ENCODE measurements at places on chromosomes 3 and 15.
A peak's percentile ranks its signal among the peaks of the same experiment; 100 is the strongest.

GRCh38 chr15:49675041-49675440, 54.2 kb downstream of the DTWD1 start:
- no peak for DNase-seq

- no peak for DNase-seq
These were observed 69.5 kb upstream of the SNTN start for GRCh38 chr3:63582943-63583500.

GRCh38 chr3:60757724-60758123, 493.5 kb downstream of the FHIT start:
- DNase-seq: no peak

DNA sequence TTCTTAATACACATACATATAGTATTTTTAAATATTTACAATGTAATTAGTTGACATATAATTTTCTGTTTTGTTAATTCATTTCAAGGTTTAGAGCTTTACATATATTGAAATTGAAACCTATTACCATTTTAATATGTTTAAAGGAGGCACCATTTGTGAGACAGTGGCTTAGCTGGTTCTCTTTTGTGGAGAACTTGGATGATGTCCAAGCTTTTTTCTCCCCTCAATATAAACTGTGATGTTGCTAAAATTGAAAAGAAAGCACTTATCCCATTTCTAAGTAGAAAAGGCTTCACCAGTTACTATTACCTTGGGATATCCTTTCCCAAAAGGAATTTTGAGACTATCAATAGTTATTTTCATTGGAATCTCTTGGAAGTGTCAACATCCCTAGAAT, 707.2 kb downstream of the NTRK3 start:
- no peak for DNase-seq

GRCh38 chr15:51971032-51971374, 575 bp downstream of the LEO1 start:
- DNase-seq: no peak

- DNase-seq: no peak
These were observed 286.4 kb downstream of the UBE2E2 start for GRCh38 chr3:23489300-23490158.

GRCh38 chr15:90547540-90547939, 17.8 kb downstream of the CRTC3 start:
- DNase-seq: no peak

DNA sequence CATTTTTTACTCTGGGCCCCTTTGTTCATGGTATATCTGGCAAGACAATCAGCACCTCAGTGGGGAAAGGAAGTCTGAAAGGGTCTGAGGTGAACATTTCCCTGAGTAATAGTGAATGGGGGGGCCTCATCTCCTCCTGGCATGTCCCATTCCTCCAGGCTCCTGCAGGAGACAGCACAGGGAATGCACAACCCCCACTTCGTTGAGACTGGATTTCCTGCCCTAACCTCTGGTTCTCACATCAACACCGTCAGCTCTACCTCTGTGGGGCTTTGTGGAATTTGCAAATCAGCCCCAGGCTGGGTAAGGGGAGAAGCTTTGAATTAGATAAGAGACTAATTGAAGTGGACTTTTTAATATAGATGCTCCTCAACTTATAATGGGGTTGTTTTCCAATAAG, 168.3 kb upstream of the TRIM42 start:
- no peak for DNase-seq

GRCh38 chr15:40763801-40764628, at the start of gene GCHFR:
TSS of gene GCHFR (plus strand) at chr15:40764068. CDS start at chr15:40764181, 113 bp downstream.
- no peak for DNase-seq

DNA sequence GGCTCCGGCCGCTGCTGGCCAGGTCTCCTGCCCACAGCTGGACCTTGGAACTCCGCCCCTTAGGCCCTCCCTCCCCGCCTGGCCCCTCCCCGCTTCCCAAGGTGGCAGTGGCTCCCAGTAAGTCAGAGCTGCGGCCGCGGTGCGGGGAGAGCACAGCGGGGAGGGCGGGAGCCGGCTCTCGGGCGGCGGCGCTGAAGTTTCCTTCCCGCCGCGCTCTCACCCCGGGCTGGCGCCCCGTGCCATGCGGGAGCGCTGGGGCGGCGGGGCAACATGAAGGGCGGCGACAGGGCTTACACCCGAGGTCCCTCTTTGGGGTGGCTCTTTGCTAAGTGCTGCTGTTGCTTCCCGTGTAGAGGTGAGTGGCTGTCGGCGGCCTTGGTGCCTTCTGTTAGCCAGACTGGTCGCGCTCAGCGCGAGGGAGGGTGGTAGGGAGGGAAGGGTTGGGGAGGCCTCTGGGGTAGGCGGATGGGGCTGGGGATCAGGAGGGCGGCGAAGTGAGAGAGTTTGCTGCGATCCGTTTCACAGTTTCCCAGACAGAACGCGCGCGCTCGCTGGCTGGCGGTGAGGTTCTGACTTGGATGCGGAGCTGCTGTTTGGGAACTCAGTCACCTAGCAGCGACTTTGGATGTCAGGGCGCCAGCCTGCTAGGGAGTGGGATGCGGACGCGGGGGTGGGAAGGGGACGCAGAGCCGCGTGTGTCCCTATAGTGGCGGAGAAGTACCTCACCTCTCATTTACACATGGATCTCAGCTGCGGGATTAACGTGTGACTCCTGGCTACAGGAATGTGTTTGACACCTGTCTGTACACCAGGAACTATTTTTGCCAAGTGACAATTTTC, 145.5 kb upstream of the UMPS start:
- DNase-seq: no peak

DNA sequence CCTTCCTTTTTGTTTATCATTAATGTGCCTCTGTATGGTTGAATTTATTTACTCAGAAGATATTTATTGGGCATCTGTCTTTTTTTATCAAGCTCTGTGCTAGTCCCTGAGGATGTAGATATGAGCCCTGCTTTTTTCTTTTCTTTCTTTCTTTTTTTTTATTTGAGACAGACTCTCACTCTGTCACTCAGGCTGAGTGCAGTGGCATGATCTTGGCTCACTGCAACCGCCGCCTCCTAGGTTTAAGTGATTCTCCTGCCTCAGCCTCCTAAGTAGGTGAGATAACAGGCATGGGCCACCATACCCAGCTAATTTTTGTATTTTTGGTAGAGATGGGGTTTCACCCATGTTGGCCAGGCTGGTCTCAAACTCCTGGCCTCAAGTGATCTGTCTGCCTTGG, 58.5 kb downstream of the MBNL1 start:
- DNase-seq: no peak

GRCh38 chr3:116707531-116707930, 2.0 kb upstream of the TUSC7 start:
- DNase-seq: no peak

GRCh38 chr3:38618343-38618742, 31.1 kb downstream of the SCN5A start:
- DNase-seq: no peak

DNA sequence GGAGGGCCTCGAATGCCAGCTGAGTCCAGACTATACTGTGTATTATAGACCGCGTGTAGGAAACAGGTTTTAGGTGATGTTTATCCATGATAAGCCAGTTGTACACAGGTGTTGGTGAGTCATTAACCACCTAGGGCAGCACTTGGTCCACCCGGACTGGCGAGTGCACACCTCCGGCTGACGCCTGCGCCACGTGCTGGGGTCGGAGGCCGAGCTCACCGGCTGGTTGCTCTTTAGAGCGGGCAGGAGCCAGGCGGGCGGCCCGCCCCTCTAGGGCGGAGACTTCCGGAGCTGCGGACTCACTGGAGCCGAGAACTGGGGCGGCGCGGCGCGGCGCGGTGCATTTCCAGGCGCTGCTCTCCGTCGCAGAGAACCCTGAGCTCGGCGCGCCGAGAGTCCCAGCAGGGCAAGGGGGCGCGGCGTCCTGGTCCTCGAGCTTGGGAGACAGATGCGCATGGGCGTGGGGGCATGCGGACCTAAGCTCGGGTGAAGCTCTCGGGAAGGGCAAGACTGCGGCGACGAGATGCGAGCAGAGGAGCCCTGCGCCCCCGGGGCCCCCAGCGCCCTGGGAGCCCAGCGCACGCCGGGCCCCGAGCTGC, at the start of gene ESYT3:
TSS of gene ESYT3 (plus strand) at position 341 of the 599 bp plus-strand sequence. CDS start at position 524, 183 bp downstream.
- DNase-seq: no peak

DNA sequence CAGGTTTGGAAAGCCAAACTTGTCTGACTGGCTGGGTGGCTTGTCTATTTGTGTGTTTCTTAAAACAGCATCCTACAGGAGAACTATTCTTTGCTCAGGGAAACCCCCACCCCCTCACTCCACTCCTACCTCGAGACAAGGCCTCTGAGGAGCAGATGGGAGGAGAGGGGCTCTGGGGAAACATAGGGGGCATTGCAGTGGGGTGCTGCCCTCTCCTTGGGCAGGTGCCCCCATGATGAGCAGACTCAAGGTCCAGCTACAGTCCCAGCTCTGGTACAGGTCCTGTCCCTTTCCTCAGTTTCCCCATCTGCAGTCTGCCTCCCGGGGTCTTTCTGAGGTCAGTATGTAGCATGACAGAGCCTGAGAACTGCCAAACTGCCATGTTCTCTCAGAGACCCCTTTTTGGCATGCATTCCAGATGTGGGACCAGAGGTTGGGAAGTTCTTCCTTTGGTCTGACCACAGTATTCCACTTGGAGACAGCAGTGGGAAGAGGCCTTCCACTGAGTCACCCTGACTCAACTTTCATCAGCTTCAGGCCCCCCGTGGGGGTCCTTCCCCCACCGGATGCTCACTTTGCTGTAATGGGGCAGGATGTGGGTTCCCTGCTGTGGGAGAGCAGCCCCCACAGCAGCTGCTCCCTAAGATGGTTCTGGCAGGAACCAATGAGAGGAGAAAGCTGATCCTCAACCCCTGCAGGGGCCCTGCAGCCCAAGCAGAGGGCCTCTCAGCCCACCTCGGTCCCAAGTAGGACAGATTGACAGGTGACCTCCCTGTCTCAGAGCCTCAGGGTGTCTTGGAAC, 32.3 kb upstream of the CYP11A1 start:
- DNase-seq: no peak

- DNase-seq: no peak
These were observed 3.5 kb downstream of the FURIN start for GRCh38 chr15:90871716-90872485.

DNA sequence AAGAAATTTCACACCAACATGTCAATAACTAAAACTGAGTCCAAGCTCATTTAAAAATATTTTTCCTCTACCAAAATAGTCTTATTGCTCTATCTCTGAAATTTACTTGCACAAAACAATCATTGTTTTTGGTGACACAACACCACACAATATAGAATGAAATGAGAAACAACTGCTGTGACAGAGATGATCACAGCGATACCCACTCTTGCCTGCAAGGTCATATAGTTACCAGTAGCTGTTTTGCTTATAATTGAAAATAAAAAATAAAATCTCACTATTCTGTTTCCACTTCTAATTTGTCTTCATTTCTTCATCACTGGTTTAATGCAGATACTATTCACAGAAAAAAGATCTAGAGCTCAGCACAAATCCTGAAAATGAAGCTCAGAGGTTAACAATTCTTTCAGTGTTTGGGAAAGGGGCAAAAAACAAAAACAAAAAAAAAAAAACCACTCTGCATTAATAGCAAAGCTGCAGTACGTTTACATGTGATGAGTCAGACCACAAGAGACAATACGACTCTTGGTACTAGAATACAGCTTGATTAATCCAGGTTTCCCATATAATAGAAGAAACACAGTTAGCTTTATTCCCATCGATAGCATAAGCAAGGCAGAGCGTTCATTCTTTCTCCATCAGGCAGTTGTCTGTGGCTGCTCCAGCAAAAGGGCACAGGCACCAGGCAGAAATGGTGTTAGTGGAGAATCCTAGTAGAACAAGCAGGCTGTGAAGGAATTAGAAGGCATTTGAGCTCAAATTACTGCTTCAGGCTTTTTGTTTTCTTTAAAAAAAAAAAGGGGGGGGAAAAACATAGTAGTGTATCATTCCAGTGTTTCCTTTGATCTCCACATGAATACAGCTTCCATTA, 773 bp downstream of the ANKRD28 start:
- no peak for DNase-seq

GRCh38 chr3:149936812-149937230, 33.9 kb downstream of the PFN2 start:
- no peak for DNase-seq

DNA sequence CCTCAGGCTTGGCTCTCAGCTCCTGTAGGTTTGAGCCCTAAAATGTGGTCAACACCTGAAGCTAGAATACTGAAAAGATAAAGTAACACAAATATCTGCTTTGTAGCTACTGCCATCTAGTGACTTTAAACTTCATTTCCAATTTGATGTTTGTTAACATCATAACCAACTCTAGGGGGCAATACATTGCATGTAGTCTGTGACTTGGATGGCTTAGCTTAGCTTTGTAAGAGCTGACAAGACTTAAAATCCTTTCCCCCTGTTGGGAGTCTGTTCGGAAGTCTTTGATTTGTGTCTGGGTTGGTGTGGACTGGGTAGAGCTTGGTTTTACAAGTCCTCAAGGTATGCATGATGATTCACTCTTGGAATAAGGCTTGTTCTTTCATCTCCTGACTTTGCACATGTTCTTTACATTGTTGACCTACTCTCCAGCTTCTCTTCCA, 51.7 kb downstream of the SCN11A start:
- DNase-seq: no peak

GRCh38 chr15:100803171-100803440, 76.5 kb upstream of the ALDH1A3 start:
- DNase-seq: no peak

- DNase-seq: peak; percentile 8
These were observed 70.7 kb downstream of the SSR3 start for GRCh38 chr3:156483961-156484787.

DNA sequence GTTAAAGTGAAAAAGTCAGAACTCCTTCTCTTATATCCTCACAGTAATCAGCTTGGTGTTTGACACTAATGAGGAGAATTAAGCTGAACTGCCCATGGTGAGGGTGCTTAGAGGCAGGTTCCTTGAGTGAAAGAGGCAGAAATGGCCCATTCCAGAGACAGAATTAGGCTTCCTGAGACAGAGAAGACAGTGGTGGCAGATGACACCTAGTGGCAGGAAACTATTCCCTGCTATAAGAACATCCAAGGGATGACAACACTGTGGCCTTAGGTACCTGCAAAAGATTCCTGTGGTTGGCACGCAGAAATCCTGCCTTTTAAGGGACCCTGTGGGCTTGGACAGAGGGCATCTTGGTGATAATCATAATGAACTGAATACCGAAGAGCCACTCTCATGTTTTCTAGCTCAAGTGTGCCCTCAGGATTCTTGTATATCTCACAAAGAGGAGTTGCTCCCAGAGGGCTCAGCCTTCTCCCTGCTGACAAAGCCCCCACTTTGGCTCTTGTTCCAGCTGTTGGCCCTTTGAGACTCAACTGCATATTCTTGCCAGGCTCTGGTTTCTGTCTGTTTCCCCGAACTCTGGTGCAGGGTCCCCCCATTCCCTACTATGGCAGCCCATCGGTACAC, 56.0 kb downstream of the KBTBD12 start:
- no peak for DNase-seq

DNA sequence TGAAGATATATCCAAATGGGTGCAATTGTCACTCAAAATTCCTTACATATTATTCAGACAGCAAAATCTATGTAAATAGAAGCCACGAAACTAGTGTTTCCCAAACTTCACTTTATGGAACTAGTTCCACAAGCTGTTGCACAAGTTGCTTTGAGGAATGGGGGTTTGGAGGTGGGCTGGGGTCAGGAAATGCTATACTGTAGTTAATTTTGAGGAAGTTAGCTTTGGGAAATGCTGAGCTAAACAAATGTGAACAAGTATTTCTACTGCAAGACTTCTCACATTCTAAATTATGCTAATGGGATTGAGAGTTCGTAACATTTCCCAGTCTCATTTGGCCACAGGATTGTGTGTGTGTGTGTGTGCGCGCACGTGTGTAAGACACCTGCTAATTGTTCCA, 28.7 kb upstream of the SAMMSON start:
- DNase-seq: no peak
